ENCODE measurements at places on chromosomes 2 and 18. TPM values are rescaled to one million over a fixed set of nuclear protein-coding genes. Genes with fewer than 3 reads are reported as not detected.

DNA sequence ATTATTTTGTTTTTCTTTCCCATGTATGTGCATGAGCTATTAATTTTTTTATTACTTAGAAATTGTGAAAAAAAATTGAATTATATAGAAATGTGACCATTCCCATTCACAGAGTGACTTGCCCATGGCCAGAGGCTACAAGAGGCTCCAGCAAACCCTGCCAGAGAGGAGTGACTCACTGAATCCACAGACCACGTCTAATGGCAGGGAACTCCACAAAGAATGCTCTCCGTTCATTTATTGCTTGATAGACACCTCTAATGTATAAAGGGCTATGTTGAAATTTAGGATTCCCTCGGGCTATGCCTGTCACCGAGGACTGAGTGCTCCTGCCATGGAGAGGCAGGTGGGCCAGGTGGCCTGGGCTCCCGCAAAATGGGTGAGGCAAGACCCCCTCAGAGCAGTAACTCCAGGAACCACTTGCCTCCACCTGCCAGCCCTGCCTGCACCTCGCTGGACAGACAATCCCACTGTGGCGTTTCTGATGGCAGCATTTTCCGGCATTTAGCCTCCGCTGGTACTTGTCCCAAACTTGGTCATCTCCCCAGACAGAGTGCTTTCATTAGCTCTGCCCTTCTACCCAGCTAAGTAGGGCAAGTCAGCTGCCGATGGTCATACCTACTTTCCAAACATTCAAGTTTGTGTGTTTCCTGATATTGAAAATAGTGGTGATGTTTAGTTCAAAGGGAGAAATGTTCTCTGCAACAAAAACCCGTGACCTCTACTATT, 200.3 kb downstream of the PRKCE start:
- DNase-seq, result no peak

- no peak for DNase-seq
These were observed 309.6 kb upstream of the CNTNAP5 start for GRCh38 chr2:123715467-123715982.

GRCh38 chr2:226137201-226137811, 662.3 kb downstream of the IRS1 start:
- DNase-seq, result no peak

DNA sequence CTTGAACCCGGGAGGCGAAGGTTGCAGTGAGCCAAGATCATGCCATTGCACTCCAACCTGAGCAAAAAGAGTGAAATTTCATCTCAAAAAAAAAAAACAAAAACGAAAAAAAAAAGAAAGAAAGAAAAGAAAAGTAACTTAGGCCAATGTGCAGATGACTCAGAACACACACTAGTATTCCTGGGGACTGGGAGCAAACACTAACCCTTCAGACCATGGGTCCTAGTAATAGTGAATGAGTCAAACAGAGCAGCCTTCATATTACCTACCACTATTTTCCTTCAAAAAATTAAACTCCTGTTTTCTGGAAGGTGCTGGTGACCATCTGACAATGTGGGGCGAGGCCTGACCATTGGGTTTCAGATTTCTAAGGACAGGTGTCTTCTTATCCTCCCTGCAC, 253.4 kb downstream of the PIEZO2 start:
- DNase-seq, result no peak

- no peak for DNase-seq
These were observed 48.2 kb upstream of the B3GNT2 start for GRCh38 chr2:62147610-62148301.

DNA sequence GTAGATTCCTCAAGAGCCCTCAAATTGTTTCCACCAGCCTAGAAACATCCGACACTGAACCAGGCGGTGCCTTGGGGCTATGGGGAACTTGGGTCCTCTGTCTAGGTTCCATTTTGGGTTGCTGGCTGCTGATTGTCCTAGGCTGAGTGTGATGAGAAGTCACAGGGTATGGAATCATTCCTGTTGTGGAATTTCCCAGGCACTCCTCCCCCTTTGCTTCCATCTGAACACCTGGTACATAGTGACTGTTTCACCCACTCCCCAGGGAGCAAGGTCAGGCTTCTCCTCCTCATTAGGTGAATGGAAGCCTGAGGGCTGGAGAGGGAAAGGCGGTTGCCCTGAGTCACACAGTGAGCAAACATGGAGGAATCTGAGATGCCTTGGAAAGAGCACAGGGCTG, 4.5 kb downstream of the KIF3C start:
- DNase-seq, result no peak

KLHL41 gene
- polyA plus RNA-seq, result 1.2 TPM

TBC1D8 gene
- polyA plus RNA-seq, result 24.8 TPM

Measured in right lung (tissue), 10 donors.